ENCODE measurements at places on chromosomes 3 and 15.

GRCh38 chr3:56408761-56409196 lies 59.5 kb downstream of the ERC2 start:
- DNase-seq: no peak

GRCh38 chr15:89628806-89629715 lies 26.2 kb downstream of the KIF7 start:
- no peak for DNase-seq

- DNase-seq: no peak
These were observed 340.3 kb upstream of the CTDSPL start for GRCh38 chr3:37521429-37521828.

DNA sequence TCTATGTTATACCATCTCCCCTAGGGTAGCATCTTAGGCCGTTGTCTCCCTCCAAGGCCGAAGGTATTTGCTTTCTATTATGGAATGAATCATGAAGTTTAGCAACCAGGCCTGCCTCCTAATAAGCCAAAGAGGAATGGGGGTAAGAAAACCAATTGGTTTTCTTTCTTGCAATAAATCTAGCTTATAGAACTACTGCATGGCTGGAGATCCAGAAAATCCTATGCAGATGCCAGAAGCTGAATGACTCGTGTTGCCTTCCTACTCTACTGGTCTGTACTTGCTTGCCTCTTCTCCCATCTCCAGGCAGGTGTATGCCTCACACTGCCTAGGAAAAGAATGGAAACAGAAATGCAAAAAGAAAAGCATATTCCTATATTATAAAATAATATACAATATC lies 31.1 kb upstream of the IL16 start:
- no peak for DNase-seq

GRCh38 chr3:139555249-139555648 lies 15.7 kb upstream of the RBP1 start:
- DNase-seq: no peak

GRCh38 chr3:47019201-47019600 lies 39.7 kb downstream of the NBEAL2 start:
- DNase-seq: no peak

DNA sequence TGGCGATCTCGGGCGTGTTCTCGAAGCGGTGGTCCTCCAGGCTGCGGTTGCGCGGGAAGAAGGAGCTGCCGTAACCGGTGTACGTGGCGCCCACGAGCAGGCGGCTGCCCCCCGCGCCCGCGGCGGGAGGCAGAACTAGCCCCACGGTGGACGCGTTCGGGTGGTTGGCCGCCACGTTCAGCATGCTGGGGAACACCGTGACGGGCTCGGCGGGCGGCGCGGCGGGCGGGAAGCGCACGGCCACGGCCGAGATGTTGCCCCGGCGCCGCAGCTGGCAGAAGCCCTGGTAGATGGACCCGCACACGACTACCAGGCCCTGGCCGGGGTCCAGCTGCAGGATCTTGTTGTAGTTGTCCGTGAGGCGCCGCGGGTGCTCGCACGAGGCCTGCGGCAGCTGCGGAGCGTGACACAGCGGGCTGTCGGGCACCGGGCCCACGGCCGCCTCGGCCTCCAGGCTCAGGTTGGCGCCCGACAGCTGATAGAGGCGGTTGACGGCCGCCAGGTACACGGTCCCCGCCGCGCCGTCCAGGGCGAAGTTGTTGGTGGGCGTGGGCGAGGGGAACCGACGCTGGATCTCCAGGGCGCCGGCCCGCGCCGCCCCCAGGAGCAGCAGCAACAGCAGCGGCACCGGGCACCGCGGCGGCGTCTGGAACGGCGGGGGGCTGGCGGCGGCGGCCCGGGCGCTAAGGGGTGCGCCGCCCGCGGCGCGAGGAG lies 397 bp downstream of the PLXND1 start:
- DNase-seq: peak; percentile 13

- no peak for DNase-seq
These were observed 10.3 kb downstream of the GPR87 start for GRCh38 chr3:151306168-151306810.

DNA sequence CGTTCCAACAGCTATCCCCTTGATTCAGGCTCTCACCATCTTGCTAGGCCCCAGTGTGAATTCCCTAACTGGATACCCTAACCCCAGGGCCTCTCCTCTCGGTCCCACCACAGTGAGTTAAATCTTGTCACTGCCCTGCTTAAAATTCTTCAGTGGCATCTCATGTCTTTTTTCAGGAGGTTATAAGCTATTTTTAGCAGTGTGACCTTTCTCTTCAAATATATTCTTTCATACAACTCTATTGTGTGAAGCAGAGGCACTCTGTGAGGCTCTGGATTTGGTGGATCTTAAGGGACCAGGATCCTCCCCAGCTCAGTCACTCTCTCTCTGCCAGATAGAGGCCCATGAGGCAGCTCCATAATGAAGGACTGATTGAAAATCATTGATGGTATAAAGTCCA lies 760.4 kb downstream of the NTRK3 start:
- no peak for DNase-seq

- no peak for DNase-seq
These were observed 26.2 kb downstream of the TMOD3 start for GRCh38 chr15:51855612-51856011.

- no peak for DNase-seq
These were observed 18.9 kb downstream of the SRGAP3 start for GRCh38 chr3:9230596-9230995.

Data from activated CD4-positive, alpha-beta T cell treated with anti-CD3 and anti-CD28 coated beads, Interleukin-2, amount 50 U/mL, for 48 hours (primary cell).